ENCODE measurements at places on chromosomes 11 and 22.

GRCh38 chr11:105862736-105863367 is 159.2 kb downstream of the MSANTD4 start:
- DNase-seq: no peak

- no peak for DNase-seq
Observed at GRCh38 chr11:76140912-76141574, 65.3 kb downstream of the WNT11 start.

- DNase-seq: no peak
Observed at GRCh38 chr11:75341612-75342011, 9.8 kb downstream of the ARRB1 start.

DNA sequence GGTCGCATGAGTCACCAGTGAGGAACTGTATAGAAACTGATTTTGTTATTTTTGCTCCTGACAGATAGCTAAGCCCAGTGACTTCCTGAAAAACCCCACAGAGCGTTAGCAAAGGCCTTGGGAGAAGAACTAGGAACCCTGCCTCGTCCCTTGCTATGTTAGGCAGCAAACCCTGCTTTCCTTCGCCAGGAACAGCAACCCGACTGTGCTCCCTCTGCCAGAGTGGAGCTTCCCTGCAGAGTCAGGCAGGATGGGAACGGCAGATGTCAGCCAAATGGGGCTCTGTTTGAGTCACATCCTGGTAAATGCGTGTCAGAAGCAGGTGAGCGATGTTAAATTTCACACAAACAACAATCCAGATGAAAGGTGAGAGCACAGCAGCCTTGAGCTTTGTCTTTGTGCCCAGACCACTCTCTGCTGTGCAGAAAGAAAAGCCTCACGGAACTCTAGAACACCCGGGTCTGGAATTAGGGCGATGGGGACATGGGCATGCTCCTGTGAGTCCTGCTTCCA is 186.6 kb downstream of the ADAMTS15 start:
- peak; percentile 64 for DNase-seq

- no peak for DNase-seq
Observed at GRCh38 chr11:110379261-110379660, 50.5 kb upstream of the FDX1 start.
